ENCODE measurements at places on chromosomes 5 and 9.

DNA sequence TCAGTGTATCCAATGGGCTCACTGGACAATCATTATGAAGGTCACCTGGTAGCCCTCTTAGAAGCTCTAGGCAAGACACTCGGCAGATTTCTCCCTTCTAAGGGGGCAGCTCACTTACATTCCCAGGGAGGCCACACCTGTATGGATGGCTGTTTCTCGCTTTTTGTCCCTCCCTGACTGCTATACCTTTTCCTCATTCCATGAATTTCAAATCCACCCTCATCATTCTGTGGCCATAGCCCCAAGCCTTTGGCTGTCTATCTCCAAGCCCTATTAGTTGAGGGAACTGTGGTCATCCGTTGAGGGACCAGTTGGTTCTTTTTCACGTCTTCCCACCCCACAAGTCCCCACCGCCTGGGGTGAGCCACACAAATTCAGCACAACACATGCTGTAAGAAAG is 85.0 kb upstream of the RARS1 start:
- DNase-seq, result no peak

DNA sequence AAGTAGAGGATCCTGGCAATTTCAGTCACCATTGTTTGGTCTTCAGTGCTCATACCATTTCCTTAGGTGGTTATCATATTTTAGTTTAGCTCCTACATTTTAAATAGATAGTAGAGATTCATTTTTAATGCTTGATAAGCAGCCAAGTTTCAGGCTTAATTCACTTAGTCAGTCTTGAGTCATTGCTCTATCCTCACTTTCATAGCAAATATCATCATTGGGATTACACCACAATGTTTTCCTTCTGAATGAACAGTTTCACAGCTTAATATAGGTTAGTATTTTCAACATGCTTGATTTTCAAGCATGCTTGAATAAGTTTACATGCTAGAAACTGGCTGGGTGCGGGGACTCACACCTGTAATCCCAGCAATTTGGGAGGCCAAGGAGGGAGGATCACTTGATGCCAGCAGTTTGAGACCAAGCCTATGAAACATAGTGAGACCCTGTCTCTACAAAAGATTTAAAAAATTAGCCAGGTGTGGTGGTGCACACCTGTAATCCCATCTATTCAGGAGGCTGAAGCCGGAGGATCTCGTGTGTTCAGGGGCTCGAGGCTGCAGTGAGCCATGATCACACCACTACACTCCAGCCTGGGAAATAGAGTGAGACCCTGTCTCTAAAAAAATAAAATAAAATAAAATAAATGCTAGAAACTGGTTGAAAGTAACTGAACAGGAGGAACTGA is 339.9 kb downstream of the ADGRV1 start:
- no peak for DNase-seq

DNA sequence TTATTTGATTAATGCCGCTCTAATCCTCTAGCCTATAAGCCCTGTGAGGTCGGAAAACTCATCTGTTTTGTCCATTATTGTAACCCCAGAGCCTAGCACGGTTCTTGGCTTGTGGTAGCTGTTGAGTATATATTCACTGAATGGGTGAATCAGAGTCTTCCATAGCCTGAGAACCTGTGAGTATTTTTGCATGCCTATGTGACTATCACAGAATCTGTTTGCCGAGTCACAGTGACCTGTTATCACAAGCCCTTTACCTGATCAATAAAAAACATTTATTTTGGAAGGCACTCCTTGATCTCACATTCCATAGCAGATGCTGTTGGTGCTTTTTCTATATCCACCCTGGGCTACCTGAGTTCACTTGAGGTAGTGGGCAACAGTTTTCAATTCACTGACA is 125.0 kb upstream of the STC2 start:
- no peak for DNase-seq

GRCh38 chr9:98848450-98849149 is 41.1 kb downstream of the GALNT12 start:
- peak; percentile 77 for DNase-seq

GRCh38 chr5:160772854-160773253 is 79.2 kb downstream of the ATP10B start:
- DNase-seq, result no peak
